ENCODE measurements at places on chromosomes 12 and 14.

DNA sequence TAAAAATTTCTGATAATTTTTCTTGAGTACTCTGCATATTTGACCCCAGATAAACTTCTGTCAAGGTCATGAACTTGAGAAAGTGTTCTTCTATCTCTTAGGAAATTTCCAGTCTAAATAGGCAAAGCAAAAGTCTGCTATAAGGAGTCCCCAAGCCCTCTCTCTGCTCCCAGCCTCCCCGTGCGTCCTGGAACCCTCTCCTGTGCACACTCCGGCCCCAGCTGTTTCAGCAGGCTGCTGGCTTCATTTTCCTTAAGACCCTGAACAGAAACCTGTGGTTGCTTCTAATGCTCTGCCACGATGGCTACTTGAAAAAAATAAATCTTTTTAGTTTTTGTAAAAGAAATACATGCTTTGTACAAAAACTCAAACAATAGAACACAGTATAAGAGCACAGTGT lies 14.7 kb downstream of the KRT2 start:
- no peak for DNase-seq

DNA sequence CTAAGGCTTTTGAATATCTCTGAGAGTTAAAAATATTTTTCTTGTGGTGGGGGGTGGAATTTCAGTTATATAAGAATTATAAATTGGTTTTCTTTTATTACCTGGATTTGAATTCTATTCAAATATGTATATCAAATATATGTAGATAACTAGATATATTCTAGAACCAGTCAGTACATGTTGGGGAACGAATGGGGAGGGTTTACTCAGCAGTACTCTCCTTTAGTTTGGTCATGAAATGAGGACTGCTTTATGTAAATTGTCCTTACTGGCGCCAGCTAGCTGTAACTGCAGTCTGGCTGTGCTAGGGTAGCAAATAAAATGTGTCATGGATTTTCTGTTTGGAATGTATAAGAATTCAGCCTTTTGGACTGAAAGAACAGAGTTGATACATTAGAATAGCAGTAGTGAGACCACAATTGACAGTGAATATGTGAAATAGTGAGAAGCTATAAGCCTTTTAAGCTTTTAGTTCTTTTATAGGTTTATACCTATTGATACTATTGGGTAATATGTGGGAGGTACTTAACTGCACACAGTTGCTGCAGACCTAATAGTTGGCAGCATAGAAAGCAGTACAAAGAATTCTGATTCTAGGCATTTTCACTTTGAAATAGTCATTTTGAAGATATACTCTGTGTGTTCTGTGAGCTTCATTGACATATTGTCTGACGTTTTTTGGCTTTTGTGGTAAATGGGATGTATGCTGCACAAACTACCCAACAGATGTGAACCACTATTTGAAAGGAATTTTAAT lies 29.0 kb downstream of the ATF7IP start:
- DNase-seq: no peak

- no peak for DNase-seq
These were observed 101.7 kb downstream of the RTN1 start for GRCh38 chr14:59768855-59769375.

GRCh38 chr12:25401547-25402345 lies 151.0 kb upstream of the KRAS start:
- DNase-seq: no peak

DNA sequence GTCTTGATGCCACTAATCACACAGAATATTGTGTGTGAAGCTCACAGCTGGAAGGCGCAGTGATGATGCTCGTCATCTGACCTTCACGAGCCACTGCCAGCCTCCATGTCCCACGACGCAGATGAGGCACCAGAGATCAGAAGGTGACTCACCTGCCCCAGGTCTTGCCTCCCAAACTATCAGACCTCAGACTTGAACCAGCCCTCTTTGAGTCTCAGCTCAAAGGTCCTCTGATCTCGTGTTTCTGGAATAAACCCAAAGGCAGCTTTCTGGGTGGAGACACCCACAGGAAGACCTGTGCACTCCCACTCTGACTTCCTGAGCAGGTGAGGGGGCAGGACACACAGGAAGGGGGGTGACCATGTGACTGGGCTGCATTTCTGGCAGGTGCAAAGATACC lies 19.6 kb upstream of the CHGA start:
- DNase-seq: peak; percentile 11

DNA sequence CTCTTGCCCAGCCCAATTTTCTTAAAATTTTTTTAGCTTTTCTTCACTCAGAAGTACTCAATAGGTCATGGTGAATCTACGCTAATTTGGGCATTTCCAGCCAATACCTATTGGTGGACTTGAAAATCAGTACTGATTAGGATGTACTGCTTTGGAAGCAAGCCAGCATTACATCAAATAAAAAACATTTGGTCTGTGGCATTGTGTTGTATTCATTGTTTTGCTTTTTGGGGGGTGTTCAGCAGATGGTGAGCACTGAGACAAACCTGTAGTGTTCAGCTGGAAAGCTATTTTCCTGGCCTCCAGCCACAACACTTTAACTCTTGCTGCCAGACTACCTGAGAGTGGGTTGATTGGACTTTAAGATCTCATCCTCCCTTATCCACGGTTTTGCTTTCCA lies 4.0 kb downstream of the MAPKAPK5 start:
- DNase-seq: no peak

GRCh38 chr14:91358654-91359220 lies 58.9 kb downstream of the CCDC88C start:
- DNase-seq: no peak

GRCh38 chr14:104724981-104725771 lies 1.1 kb downstream of the ADSS1 start:
- DNase-seq: no peak

Data from activated CD4-positive, alpha-beta T cell treated with anti-CD3 and anti-CD28 coated beads, Interleukin-2, amount 50 U/mL, for 48 hours (primary cell).